ENCODE measurements at places on chromosomes 13 and 19.

GRCh38 chr19:49361438-49362047, 673 bp downstream of the TEAD2 start:
- DNase-seq = no peak

- DNase-seq = no peak
Measured at GRCh38 chr19:35353635-35354034, 4.6 kb upstream of the FFAR3 start.

DNA sequence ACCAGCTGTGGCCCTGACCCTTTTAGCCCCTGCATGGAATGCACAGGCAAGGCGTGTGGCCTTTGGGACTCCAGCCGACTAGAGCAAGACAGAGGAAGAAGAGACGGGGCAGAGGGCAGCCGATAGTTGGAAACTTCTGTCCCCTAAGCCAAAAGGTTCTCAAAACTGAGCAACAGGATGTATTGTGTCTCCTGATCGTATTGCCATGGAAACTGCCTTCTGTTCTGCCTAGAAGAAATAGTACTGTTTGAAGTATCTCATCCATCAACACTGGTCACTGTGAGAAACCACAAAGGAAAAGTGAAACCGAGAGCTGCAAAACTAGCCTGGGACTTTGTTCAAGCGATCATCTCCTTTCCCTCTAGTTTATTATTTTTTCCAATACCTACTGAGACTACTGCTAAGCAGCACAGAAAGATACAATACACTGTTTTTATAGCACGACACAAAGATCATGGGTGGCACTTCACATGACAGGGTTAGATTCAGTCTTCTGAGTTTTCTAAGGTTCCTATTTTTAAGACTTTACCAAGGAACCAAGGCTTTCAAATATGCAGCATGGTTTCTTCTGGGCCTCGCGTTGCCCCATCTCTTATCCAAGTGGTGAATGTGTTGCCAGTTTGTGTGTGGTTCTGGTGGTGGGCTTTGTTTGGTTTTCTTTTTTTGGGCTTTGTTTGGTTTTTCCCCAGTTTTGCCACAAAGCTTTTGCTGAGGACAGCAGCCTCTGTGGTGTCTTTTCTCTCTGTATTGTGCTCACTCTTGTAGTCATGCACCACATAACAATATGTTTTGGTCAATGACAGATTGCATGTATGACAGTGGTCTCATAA, 49.3 kb upstream of the GPR183 start:
- DNase-seq = no peak

- no peak for DNase-seq
Measured at GRCh38 chr13:50809133-50810090, 34.1 kb downstream of the DLEU7 start.

DNA sequence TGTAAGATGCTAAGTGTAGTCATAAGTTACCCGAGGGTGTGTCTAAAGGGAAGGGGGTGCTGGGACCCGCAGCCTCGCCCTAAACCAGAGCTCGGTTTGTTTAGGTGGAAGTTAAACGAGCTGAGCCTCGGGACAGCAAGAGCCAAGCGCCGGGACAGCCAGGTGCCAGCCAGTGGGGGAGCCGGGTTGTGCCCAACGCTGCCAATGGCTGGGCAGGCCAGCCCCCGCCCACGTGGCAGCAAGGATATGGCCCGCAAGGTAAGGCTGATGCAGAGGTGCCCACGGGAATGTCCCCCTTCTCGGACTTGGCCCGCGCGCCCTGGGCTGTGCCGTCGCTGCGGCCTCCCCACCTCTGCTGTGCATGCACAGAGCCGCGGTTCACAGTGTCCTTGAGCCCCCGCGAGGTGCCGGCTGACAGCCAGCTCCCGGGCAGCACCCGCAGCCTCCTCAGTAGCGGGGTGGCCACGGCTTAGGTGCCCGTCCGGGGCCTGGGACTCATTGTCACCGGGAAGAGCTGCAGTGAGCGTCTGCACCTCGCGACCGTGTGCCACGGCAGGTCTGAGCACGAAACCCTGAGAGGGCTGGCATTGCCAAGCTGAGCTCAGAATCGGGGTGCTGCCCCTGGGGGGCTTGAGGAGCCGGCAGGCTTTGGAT, 9.3 kb upstream of the RPS15 start:
- no peak for DNase-seq

Data from activated CD8-positive, alpha-beta memory T cell treated with anti-CD3 and anti-CD28 coated beads for 4 hours (primary cell).